ENCODE measurements at places on chromosomes 7 and 10.

- DNase-seq: peak; percentile 91
Observed at GRCh38 chr7:1169409-1170368, 9.7 kb upstream of the ZFAND2A start.

DNA sequence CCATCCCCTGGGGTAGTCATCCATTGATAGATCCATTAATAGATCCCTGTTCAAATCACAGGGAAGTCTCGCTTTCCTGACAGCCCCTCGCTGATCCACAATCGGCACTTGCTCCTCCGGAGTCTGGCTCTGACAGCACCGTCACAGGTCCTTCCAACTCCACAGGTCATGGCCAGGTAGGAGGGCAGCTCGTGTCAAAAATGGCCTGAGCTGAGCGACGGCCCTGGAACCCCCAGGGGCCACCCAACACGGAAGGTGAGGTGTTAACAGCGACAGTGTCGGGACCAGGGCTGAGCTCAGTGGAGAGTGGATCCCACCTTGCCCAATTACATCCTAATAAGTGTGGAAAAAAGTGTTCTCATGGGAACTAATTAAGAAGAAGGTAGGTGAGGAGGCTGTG lies 219.8 kb downstream of the TCERG1L start:
- no peak for DNase-seq

GRCh38 chr7:131800531-131800930 lies 244.1 kb upstream of the PODXL start:
- DNase-seq: no peak

GRCh38 chr10:35352512-35352911 lies 16.2 kb downstream of the CCNY start:
- DNase-seq: no peak

GRCh38 chr10:133179651-133180050 lies 19.6 kb downstream of the KNDC1 start:
- DNase-seq: no peak

- DNase-seq: no peak
Observed at GRCh38 chr10:113049881-113050280, 99.8 kb downstream of the TCF7L2 start.
